ENCODE measurements at places on chromosomes 16 and 17.

- no peak for DNase-seq
Measured at GRCh38 chr17:20189979-20190378, 180.8 kb downstream of the SPECC1 start.

GRCh38 chr16:79628501-79628975 lies 28.0 kb upstream of the MAF start:
- DNase-seq: peak; percentile 56

DNA sequence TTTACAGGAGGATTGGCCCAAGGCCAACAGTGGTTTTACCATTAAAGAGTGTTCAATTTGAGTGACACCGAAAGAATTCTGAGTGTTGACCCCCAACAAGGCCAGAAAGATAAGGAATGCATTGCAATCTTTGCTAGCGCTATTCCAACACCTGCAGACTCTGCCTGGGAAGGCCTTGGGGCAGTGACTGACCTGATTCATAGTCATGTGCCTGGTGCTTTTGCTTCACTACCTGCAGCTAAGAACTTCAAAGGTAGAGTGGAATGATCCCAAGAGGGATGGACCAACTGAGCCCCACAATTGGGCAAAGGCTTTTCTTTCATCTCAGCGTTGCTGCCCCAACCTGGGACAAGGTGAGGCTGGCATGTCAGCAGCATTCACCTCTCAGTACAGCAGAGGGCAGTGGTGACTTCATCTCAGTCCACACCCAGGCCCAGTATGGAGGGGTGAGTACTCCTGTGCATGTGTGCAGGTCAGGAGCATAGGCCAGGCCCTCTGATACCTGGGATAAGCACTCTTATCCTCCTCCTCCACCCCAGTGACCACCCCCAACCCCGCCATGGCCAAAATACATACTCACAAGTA lies 149.6 kb upstream of the GNAO1 start:
- peak; percentile 63 for DNase-seq

- no peak for DNase-seq
Measured at GRCh38 chr17:79248843-79249493, 174.3 kb downstream of the ENGASE start.

- peak; percentile 39 for DNase-seq
Measured at GRCh38 chr17:29836643-29837042, 93.4 kb downstream of the SSH2 start.

- DNase-seq: no peak
Measured at GRCh38 chr17:77513045-77513444, 372.3 kb downstream of the SEC14L1 start.

- DNase-seq: peak; percentile 53
Measured at GRCh38 chr17:8857919-8858318, 9.6 kb downstream of the PIK3R6 start.

- DNase-seq: no peak
Measured at GRCh38 chr16:57479205-57479975, 6.9 kb downstream of the DOK4 start.

DNA sequence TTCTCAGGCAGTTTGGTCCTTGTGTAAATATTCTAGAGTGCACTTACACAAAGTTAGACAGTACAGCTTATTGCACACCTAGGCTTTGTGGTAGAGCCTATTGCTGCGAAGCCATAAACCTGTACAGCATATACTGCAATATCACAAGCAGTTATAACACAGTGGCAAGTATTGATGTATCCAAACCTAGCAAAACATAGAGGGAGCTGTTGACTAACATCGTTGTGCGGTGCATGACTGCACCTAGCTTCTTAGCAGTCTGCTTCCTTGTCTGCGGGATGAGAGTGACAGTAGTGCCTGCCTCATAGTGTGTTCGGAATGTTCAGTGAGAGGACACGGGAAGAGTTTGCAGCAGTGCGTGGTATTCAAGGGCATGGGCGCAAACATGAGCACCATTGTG lies 78.9 kb downstream of the MPRIP start:
- DNase-seq: no peak

DNA sequence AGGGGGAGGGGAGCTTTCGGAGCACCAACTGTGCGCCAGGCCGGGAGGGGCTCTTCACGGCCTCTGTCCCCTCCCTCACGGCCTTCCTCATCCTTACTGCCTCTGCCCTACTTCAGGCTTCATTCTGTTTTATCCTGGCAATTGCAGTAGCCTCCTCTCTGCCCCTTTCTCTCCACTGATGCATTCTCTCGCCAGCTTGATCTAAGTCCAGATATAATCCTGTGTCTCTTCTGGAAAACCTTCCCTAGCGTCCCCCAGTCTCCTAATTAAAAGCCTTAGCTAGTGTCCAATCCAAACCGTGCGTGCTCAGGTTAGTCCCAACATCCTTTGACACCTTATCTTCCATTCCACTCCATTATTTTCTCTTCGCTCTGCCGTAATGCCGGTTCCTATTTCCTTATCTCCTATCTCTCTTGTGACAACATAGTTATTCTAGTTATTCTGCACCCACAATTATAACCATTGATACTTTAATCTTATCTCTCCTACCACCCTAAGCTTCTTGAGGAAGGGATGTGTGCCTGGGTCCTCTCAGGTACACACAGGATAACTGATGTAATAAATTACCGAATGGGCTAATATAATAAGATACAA lies 869 bp downstream of the ZNF48 start:
- DNase-seq: no peak

DNA sequence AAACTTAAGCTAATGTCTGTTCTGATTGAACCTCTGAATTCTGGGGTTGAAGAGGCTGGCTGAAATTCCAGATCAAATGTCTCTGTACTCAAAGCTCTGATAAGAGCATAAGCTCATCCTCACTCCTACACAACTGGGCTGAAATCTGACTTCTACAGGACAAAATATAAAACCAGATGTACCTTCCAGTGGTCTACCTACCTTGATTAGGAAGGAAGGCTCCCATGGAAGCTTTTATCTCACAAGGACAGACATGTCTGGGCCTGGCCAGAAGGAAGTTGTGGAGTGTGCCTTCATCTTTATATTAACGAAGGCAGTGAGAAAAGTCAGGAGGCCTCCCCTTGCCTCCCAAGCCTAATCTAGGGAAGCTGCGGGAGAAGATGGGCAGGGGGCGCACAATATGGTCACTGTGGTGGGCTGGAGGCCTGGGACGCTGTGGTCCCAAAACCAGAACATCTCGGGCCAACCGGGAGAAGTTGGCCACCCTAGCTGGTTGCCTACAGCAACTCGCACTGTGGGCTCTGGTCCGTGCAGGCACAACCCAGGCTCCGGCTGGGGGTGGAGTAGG lies 55.6 kb upstream of the LRRC37A3 start:
- no peak for DNase-seq

DNA sequence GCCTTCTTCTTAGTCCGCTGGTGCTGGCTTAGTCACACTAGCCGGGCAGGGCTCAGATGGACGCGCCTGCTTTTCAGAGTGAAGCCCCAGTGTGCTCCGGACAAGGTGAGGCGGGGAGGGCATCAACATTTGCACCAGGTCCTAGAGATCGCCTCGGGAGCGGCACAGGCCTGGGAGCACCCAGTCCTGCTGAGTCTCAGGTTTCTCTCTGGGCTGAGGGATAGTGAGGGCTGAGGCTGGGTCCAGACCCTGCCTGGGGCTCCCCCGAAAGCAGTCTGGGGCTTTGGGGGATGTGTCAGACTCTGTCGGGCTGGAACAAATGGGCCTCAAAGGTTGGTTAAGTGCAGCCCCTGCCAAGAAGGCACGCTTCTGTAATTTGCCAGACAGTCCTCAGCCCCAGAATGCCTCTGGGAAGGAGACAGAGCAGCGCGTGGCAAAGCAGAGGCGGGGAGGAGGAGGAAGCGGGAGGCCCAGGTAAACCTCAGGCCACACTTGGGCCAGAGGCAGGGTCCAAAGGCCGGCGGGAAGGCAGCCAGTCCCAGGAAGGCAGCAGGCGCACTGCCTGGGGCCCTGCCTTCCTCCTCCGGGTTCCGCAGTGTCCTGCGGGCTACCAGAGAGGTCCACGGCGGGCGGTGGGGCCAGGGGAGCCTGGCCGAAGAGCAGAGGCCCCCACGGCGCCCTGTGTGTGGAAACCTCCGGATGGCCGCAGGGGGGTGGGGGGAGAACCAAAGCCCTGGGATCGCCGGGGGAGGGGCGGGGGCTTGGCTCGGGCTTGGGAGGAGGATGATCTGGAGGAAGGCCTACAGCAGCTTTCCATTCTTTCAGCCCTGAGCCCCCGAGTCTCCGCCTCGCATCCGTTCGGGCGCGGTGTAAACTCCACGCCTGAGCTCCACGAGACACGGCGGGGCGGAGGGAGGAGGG lies 39.5 kb upstream of the ATP2A3 start:
- DNase-seq: no peak

DNA sequence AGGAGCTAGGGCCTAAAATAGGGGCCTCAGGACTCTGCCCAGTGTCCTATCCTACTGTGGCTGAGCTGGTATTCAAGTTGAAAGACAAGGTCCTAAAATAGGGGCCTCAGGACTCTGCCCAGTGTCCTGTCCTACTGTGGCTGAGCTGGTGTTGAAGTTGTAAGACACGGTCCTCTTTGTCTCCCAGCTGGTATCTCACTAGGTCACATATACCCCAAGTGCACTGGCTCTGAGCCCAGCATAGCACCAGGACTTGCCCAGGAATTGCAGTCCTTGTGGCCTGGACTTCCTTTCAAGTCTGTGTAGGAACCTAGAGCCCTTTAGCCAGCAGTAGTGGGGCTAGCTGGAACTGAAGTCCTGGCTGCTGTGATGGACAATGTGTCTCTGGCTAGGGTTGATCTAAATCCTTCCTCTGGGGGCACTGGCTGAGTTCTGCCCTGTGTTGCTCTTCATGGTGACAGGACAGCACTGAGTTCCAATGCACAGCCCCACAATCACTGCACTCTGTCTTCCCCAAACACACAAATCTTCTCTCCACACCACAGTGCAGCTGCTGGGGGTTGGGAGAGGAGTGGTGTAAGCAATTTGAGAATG lies 260.5 kb downstream of the HAPSTR1 start:
- no peak for DNase-seq

- DNase-seq: no peak
Measured at GRCh38 chr17:20774472-20775135, 195.1 kb downstream of the CDRT15L2 start.

GRCh38 chr17:75774991-75775668 lies 9.5 kb upstream of the UNK start:
- DNase-seq: peak; percentile 63

- no peak for DNase-seq
Measured at GRCh38 chr16:55907661-55908060, 32.5 kb upstream of the CES5A start.

DNA sequence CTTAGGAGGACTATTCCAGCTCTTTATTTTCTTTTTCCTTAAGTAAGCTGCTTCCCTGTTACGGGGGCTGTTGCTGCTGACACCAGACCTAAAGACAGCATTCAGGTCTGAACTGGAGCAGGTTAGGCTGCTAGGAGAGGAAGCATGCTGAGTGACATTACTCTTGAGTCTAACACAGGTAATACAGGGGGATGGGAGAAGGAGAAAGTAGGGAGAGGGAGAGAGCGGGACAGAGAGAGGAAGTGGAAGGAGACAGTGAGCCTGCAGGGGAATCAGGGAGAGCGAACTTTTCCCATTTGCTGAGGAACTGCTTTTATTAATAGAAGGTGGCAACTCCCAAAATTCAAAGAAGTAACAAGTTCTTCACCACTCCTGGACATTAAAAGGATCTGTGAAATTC lies 130.9 kb downstream of the PARN start:
- no peak for DNase-seq

DNA sequence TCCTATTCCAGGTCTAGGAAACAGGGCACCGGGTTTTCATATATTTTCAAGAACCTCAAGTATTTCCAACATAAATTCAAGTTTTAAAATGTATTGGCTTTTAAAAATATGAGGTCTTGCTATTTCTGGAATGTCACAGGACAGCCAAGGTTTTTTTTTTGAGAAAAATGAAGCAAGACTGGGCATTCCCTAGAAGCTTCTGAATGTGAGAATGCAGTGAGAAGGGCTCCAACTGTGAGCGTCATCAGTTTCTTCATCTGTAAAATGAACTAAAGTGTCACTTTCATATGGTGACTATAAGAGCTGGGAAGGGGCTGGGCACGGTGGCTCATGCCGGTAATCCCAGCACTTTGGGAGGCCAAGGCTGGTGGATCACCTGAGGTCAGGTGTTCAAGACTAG lies 455.8 kb upstream of the MAF start:
- peak; percentile 89 for DNase-seq

DNA sequence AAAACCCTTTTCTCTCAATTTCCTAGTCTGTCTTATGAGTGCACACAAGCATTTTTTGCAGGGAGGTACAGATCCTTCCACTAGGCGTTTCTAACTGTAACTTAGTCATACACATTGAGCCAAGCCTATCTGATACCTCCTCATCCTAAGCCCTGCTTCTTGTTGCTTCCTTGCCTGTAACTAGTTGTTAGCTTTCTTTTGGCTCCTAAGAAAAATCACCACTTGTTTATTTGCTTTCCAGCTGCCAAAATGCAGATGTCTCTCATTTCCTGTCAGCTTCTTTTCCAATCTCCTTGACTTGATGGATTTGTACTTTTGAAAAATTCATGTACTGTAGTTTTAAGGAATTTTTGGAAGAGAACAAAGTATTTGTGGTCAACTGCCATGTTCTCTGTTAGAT lies 73.7 kb downstream of the TNRC6C start:
- no peak for DNase-seq

- no peak for DNase-seq
Measured at GRCh38 chr17:17744116-17744515, 62.9 kb downstream of the RAI1 start.

- DNase-seq: peak; percentile 11
Measured at GRCh38 chr16:83878838-83879237, 20.1 kb upstream of the MLYCD start.

DNA sequence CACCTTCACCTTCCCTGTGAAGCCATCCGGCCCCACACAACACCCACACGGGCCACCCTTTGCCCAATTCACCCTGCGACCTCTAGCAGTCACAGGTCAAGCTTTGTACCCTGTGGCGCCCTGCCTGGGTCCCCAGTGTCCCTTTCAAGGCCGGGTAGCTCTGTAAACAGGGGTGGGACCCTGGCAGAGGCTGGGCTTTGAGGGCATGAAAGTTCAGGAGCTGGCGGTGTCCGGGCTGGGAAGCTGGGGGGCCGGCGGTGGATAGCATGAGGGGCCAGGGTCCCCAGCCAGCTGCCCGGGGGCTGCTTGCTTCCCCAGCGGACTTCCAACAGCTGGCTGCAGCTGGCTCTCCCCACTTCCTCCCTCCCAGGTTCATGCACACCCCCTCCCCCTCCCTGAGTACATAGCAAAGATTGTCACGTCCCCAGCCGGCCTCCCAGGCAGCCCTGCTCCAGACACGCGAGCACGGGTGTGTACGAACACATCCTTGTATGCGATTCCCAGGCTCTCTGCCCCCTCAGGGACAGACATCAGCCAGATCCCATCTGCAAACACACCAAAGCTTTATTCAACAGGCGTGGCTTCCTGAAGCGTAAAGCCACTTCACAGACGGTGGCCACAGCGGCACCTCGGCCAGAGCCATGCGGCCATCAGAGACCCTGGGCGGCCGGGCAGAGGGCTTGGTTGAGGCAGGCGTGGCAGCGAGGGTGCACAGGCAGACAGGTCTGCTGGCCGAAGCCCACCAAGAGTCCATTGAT lies 8.2 kb downstream of the NTHL1 start:
- no peak for DNase-seq

DNA sequence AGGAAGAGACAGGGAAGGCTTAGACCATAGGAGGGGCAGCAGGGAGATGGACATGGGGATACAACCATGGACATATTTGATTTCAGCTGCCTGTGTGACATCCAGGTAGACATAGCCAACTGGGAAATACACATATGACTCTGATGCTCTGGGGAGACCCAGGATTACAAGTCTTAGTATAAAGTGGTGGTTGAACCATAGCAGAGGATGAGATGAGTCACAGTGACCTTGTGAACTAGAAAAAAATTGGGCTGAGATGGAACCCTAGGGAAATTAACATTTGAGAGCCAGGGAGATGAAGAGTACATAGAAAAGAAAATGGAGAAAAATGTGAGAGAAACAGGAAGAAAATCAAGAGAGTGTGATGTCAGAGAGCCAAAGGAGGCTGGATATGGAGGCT lies 10.2 kb downstream of the MARCHF10 start:
- DNase-seq: no peak

All from trophoblast cell (in vitro differentiated cells and primary cell).